ENCODE measurements at places on chromosomes 13 and 19. TPM values are rescaled to one million over a fixed set of nuclear protein-coding genes. Genes with fewer than 3 reads are reported as not detected.

Gene WDR83
- total RNA-seq: 7.3 TPM

GRCh38 chr13:32748305-32748704, 162.1 kb downstream of the PDS5B start:
- H3K4me3 ChIP-seq: no peak overlapping the region
- peaks cover 2% of the 10 kb centered on the region for H3K4me1 ChIP-seq
- H3K27me3 ChIP-seq: no peaks in the 10 kb centered on the region
- peaks cover 27% of the 10 kb centered on the region for H3K36me3 ChIP-seq
- no peak for DNase-seq
- H3K27ac ChIP-seq: no peak overlapping the region

DNA sequence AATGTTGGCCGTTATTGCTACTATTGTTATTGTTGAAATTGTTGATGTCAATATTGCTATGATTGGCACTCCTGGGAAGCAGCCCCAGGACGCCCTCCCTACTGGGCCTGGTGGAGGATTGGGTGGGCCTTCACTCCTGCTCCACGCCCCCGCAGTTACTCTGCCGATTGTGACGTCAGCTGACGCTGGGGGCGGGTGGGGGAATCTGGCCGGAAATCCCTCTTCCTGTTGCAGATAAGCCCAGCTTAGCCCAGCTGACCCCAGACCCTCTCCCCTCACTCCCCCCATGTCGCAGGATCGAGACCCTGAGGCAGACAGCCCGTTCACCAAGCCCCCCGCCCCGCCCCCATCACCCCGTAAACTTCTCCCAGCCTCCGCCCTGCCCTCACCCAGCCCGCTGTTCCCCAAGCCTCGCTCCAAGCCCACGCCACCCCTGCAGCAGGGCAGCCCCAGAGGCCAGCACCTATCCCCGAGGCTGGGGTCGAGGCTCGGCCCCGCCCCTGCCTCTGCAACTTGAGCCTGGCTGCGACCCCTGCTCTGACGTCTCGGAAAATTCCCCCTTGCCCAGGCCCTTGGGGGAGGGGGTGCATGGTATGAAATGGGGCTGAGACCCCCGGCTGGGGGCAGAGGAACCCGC, at the start of gene ETV2:
Gene ETV2, plus strand, starts transcription at position 231 of the 637 bp plus-strand sequence. CDS start 716 bp downstream, outside the sequence.
- no peaks in the 10 kb centered on the region for H3K27me3 ChIP-seq
- peak; percentile 70 for DNase-seq
- peaks cover 11% of the 10 kb centered on the region for H3K36me3 ChIP-seq
- H3K4me3 ChIP-seq: no peak within 1 kb of the TSS
- H3K27ac ChIP-seq: no peak within 1 kb of the TSS

- H3K27me3 ChIP-seq: no peaks in the 10 kb centered on the region
- no peak overlapping the region for H3K4me3 ChIP-seq
- H3K36me3 ChIP-seq: no peaks in the 10 kb centered on the region
- no peak for DNase-seq
- H3K4me1 ChIP-seq: no peaks in the 10 kb centered on the region
Measured at GRCh38 chr13:69124996-69125395, 982.6 kb upstream of the ATXN8OS start.

All from upper lobe of left lung (tissue), 6 donors.